Upper lobe of right lung (tissue), 1 donor: ENCODE measurements at places on chromosomes 13 and 19. TPM values are rescaled to one million over a fixed set of nuclear protein-coding genes. Genes with fewer than 3 reads are reported as not detected.
A peak's percentile ranks its signal among the peaks of the same experiment; 100 is the strongest.

- peak overlapping the region; percentile 17 for H3K27ac ChIP-seq
- H3K4me1 ChIP-seq: peaks cover 9% of the 10 kb centered on the region
- no peaks in the 10 kb centered on the region for H3K36me3 ChIP-seq
- no peak overlapping the region for H3K4me3 ChIP-seq
Measured at GRCh38 chr19:33260628-33261418, 35.2 kb upstream of the SLC7A10 start.

GRCh38 chr13:38384171-38384570, 34.5 kb downstream of the UFM1 start:
- no peak for DNase-seq
- H3K4me1 ChIP-seq: no peaks in the 10 kb centered on the region
- H3K27me3 ChIP-seq: no peaks in the 10 kb centered on the region

DNA sequence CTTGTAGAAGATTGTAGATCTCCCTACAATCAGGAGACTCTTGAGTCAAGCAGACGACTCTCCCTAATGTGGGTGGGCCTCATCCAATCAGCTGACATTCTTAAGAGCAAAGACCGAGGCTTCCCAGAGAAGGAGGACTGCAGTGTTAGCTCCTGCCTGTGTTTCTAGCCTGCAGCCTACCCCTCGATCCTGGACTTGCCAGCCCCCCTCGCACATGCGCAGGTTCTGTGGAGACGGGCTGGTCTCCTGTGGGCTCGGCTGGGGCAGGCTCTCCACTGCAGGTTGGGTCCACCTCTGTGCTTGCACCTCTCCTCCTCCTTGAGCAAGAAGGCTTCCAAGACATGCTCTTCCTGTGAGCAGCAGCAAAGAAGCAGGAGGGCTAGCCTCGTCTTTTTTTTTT, 185.2 kb upstream of the SOX1 start:
- no peak for DNase-seq
- no peak overlapping the region for H3K4me3 ChIP-seq
- H3K27ac ChIP-seq: no peak overlapping the region
- H3K27me3 ChIP-seq: peaks cover 8% of the 10 kb centered on the region
- no peaks in the 10 kb centered on the region for H3K36me3 ChIP-seq

- peaks cover 18% of the 10 kb centered on the region for H3K4me1 ChIP-seq
- peak overlapping the region; percentile 86 for H3K4me3 ChIP-seq
- DNase-seq: no peak
- no peaks in the 10 kb centered on the region for H3K36me3 ChIP-seq
Measured at GRCh38 chr13:49246850-49247642, 679 bp upstream of the CDADC1 start.

ZNF253 gene
- total RNA-seq: 8.1 TPM

DNA sequence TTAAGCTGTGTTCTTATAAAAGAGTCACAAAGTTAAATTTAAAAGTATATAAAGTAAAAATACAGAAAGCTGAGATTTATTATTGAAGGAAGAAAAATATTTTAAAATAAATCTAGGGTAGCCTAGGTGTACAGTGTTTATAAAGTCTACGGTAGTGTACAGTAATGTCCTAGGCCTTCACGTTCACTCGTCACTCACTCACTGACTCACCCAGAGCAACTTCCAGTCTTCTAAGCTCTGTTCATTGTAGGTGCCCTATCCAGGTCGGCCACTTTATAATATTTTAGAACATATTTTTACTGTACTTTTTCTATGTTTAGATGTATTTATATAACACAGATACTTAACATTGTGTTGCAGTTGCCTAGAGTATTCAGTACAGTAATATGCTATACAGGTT, 47.4 kb downstream of the NDFIP2 start:
- no peaks in the 10 kb centered on the region for H3K27me3 ChIP-seq
- H3K27ac ChIP-seq: no peak overlapping the region
- no peak for DNase-seq
- peaks cover 26% of the 10 kb centered on the region for H3K36me3 ChIP-seq

XPO4 gene
- total RNA-seq: 20.5 TPM

- peaks cover 56% of the 10 kb centered on the region for H3K4me1 ChIP-seq
- no peaks in the 10 kb centered on the region for H3K36me3 ChIP-seq
- peak overlapping the region; percentile 83 for H3K27ac ChIP-seq
- no peaks in the 10 kb centered on the region for H3K27me3 ChIP-seq
- DNase-seq: peak; percentile 83
Measured at GRCh38 chr19:1245494-1246264, 2.7 kb upstream of the MIDN start.

DNA sequence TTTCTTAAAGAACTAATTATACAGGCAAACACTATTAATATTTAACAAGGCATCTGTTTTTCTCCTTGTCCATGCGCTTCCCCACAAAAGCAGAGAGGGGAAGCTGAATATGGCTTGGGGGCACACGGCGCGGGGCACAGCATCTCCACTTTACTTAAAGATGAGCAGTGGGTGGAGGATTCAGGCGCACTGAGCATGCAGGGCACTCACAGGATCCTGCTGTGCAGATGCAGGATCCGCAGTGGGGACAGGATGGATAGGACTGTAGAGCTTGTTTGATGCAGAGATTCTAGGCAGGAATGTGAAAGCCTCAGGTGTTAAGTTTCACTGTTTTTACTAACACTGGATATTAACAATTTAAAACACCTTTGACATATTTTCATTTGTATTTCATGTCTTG, 43.3 kb downstream of the ATP11A start:
- no peaks in the 10 kb centered on the region for H3K27me3 ChIP-seq
- no peak overlapping the region for H3K4me3 ChIP-seq
- H3K36me3 ChIP-seq: no peaks in the 10 kb centered on the region
- peaks cover 13% of the 10 kb centered on the region for H3K4me1 ChIP-seq

DNA sequence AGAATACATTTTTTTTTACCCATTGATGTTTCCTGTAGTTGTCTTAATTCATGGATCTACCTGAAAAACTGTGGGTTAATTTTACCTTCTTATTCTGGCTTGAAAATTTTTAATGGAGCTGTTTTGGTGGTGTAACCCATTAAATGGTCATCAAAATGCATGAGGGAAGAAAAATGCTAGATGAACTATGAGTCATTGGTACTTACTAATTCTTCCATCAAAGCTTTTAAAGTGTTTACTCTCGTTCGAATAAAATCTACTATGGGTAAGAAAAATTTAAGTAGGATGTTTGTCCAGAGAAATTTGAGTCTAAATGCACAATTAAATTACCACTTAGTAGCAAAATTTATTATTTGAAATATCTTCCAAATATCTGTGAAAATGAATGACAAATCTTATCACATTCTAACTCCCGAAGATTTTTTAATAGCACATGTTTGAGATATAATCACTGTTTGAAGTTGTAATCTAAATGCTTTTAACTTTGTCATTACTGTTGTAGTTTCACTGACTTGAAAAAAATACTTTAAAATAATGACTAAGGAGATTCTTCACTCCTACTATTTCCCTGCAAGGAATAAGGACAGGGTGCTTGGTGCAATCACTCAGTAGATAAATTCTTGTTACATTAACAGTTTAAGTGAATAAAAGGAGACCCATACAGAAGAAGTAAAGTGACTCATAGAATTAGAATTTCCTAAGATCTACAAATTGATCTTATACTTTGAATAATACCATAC, 437.7 kb downstream of the IRS2 start:
- no peaks in the 10 kb centered on the region for H3K4me1 ChIP-seq
- no peaks in the 10 kb centered on the region for H3K36me3 ChIP-seq
- H3K27ac ChIP-seq: no peak overlapping the region
- no peak for DNase-seq
- no peak overlapping the region for H3K4me3 ChIP-seq

DNA sequence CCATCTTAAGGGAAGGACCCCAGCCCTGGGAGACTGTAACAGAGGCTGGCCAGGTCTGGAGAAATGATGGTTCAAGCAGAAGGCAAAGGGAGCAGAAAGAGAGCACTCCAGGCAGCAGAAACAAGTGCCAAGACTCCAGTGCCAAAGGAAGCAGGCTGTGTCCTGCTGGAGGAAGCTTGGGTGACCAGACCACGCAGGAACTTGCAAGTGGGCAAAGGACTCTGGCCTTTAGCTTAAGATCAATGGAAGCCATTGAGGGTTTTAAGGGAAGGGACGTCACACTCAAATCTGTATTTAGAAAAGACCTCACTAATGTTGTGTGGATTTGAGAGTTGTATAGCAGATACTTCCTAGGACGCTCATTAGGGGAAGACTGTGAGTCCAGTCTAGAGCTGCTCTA, 95.5 kb downstream of the MIPEP start:
- no peak overlapping the region for H3K4me3 ChIP-seq
- peak overlapping the region; percentile 45 for H3K27ac ChIP-seq
- H3K4me1 ChIP-seq: peaks cover 4% of the 10 kb centered on the region
- DNase-seq: no peak
- no peaks in the 10 kb centered on the region for H3K36me3 ChIP-seq

GRCh38 chr13:43360171-43360570, 336.8 kb downstream of the DNAJC15 start:
- H3K4me3 ChIP-seq: no peak overlapping the region
- H3K27me3 ChIP-seq: no peaks in the 10 kb centered on the region
- H3K27ac ChIP-seq: no peak overlapping the region
- H3K4me1 ChIP-seq: peaks cover 9% of the 10 kb centered on the region
- H3K36me3 ChIP-seq: no peaks in the 10 kb centered on the region

GADD45B gene
- total RNA-seq: 91.2 TPM

DKKL1 gene
- total RNA-seq: not detected

CBY2 gene
- total RNA-seq: not detected
